ENCODE measurements at places on chromosomes 4 and X.

GRCh38 chr4:150402871-150403272, 179.1 kb upstream of the MAB21L2 start:
- peak; percentile 54 for DNase-seq

GRCh38 chr4:74948236-74948635, 15.3 kb downstream of the PARM1 start:
- DNase-seq = no peak

GRCh38 chr4:186297013-186297645, 31.1 kb downstream of the F11 start:
- no peak for DNase-seq

DNA sequence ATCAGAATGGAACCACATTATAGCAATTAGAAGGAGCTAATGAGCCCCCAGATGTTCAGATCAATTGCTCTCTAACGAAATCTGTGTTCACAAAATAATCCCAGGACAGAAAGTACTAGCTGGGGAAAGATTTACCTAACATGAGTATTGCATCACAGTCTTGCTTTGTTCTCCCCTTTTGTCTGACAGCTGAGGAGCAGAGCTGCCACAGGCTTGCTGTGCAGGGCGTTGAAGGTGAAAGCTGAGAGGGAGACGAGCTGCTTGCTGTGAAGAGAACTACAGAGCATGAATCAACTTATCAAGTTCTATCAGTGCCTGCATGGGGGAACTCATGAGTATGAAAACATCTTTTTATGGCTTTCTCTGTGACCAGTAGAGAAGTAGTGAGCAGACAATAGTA, 441.2 kb downstream of the CENPC start:
- DNase-seq = no peak

DNA sequence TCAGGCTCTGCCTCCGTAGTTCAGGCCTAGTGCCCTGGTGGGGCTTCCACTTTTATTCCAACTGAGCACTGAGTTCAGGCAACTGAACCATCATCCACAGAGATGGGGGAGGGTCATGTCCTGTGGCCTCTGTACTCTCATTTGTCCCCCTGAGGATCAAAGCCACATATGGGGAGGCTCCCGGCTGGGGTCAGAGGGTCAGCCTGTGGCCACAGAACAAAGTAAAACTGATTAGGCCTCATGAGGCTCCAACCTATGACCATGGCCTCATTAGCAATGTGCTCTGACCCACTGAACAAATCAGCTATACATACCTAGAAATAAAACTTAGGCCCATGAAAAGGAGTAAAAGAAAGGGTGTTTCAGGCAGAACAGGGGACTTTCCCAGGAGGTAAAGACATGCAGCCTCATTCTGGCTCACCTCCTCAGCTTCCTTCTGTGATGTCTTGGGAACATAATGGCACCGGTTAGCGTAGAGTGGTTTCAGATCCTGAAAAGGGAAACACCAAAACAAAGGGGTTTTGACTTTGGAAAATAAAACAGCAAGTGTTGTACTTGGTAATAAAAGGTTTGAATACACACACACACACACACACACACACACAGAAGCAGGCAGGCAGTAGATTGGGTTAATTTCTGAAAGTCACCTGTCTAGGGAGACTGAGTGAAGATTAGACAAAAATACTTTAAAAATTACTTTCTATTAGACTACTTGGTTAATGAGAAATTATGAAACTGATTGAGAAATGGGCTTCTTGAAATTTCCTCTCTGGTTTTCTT, 24.3 kb downstream of the TMEM255A start:
- no peak for DNase-seq

DNA sequence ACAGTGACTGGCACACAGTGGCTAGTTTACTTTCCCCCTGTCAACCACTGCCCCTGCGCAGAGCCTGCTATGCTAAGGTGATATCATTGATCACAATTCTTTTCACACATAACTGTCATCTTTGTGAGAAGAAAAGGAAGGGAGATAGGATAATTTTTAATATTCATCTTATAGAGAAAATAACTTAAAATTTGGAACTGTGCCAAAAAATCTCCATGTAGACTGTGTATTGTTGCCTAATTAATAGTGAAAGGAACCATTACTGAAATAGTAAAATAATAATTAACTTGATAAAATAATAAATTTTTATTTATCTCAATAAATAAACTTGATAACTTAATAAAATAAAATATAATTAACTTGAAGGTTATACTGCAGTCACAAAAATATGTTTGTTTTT, 1069.4 kb downstream of the C4orf33 start:
- no peak for DNase-seq

GRCh38 chr4:42579903-42580302, 77.0 kb downstream of the ATP8A1 start:
- DNase-seq = no peak

GRCh38 chrX:129626026-129626425, 28.7 kb downstream of the APLN start:
- no peak for DNase-seq

DNA sequence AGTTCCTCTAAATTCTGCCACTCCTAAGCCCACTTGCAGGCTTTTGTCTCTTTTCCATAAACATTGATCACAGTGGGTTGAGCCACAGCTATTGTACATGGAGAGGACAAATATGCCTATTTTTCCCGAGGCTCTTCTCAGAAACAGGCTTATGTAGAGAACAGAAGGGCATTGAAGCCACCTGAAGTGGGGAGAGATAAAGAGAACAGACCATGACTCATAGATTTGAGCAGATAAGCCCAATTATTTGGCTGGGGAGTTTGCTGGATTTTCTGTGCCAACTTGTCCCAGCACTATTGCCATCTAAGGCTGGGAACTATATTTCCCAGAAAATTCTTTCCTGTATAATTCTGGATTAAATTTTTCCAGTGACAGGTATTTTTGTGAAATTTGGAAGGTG, 446.1 kb upstream of the RPS6KA3 start:
- no peak for DNase-seq

GRCh38 chr4:55530691-55531090, 16.0 kb downstream of the CLOCK start:
- DNase-seq = no peak

- no peak for DNase-seq
Observed at GRCh38 chr4:121977251-121978171, 25.7 kb upstream of the TRPC3 start.

DNA sequence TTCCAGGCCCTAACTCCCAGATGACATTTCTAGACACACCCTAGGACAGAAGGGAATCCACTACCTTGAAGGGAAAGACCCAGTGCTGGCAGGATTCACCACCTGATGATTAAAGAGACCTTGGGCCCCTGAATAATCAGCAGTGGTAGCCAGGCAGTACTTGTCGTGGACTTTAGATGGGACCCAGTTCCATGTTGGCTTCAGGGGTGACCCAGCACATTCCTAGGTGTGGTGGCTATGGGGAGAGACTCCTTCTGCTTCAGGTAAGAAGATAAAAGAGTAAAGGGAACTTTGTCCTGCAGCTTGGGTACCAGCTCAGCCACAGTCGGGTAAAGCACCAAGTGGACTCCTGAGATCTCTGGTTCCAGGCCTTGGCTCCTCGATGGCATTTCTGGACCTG, 131.8 kb upstream of the S100G start:
- no peak for DNase-seq

- DNase-seq = peak; percentile 15
Observed at GRCh38 chrX:140733766-140734342, 24.3 kb downstream of the LINC00632 start.

DNA sequence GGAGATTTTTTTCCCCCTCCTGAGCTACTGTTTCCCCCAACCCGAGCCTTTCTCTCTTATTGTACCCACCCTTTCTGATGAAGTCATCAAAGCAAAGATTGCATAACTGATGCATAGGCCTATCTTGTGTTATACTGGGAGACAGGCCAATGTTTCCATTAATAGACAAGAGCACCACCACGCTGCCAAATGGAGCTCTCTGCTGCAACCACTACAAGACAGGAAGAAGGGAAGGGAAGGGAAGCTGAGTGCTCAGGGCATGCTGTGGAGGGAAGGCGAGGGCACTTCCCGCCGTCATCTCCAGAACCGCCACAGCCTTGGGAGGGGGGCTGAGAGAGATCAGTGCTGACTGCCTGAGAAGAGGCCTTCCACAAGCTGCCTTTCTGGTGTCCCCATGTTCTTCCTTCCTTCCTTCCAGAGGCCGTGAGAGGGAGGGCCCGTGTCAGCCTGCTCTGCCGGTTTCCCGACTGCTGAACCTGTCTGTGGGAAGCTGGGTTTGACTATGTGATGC, 75.0 kb downstream of the MGST2 start:
- peak; percentile 93 for DNase-seq

GRCh38 chr4:86549163-86549788, 44.8 kb upstream of the PTPN13 start:
- no peak for DNase-seq

DNA sequence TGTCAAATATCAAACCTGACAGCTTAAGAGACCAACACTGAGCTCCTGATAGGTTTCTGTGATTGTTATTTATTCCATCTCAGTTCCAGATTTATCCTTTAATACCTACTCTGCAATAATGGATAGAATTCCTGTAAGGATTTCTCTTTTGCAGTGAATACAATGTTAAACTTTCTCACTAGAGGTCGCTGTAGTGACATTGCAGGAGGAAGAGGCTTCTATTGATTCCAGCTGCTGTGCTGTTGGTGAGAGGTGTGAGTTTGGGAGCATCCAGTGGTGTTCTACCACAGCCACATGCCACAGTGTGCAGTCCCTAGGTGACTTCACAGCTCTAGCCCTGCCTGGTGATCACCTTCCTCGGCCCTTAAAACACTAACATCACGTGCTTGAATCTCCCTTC, 34.6 kb upstream of the DCAF8L2 start:
- DNase-seq = no peak

GRCh38 chr4:99574530-99575324, at the start of gene MTTP:
TSS of gene MTTP (plus strand) at chr4:99574824. CDS start at chr4:99574910, 86 bp downstream.
- DNase-seq = no peak

GRCh38 chr4:44738615-44739014, 12.3 kb upstream of the GNPDA2 start:
- no peak for DNase-seq

DNA sequence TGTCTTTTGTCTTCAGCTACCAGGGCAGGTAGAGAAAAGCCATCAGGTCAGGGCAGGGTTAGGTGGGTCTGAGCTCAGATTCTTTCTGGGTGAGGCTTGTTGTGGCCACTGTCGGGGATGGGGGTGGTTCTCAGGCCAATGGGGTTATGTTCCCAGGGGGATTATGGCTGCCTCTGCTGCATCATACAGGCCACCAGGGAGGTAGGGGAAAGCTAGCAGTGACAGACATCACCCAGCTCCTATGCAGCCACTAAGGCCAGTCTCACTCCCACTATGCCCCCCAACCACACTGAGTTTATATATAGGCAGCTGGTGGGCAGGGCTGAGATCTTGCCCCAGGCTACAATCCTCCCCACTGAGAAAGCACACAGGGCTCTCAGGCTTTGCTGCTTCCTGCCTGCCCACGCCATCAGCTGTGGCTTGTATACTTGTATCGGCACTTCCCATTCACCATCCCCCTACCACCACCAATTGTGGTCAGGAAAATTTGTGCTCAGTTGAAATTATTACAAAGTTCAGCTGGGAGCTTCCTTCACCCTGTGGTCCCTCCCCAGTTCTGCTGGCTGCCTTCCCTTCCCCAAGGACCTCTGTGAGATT, 72.6 kb upstream of the PTPN13 start:
- no peak for DNase-seq

- DNase-seq = no peak
Observed at GRCh38 chrX:20237864-20238263, 28.8 kb downstream of the RPS6KA3 start.

GRCh38 chrX:16977771-16978170, 31.3 kb downstream of the REPS2 start:
- no peak for DNase-seq

DNA sequence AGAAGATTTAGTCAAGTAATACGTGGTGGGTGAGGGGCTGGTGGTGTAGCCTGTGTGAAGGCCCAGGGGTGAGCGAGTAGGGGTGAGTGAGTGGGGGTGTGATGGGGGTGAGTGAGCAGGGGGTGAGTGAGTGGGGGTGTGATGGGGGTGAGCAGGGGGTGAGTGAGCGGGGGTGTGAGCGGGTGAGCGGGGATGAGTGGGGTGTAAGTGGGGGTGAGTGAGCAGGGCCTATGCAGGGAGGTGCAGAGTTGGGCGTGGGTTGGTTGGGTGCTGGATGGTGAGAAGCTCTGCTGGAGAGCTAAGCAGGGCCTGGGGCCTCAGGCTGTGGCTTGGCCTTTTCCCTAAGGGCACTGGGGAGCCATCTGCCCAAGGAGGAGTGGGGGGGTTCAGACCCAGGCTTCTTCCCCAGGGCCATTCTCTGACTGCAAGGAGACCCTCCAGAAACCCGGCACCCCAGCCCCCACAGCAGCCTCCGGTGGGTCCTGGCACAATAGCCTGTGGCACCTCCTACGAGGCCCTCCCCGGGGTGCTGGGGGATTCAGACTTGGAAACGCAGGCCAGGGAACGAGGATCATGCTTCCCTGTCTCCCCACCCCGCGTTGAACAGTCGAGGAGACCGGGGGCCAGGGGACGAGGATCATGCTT, 30.4 kb downstream of the SH3TC1 start:
- DNase-seq = no peak

GRCh38 chrX:72367516-72367915, 61.8 kb upstream of the CITED1 start:
- DNase-seq = no peak

GRCh38 chr4:6464842-6465588, 7.4 kb downstream of the PPP2R2C start:
- DNase-seq = no peak

DNA sequence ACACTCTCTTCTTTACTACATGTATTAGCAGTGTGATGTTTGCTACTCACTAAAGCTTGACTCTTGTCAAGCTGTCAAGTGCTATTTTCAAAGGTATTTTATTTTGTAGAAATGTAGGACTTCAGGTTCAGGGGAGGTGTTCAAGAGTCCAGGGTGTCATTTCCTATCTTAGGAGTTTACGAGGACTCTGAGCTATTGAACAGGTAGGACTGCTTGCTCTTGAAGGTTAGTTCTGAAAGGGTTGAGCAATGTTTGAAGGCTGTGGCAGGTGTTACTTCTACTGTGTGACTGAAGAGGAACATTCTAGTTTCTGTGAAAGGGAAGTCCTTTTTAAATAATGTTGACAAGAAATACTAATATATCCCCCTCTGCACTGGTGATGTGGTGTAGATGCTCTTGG, 1151.2 kb downstream of the PDHA2 start:
- no peak for DNase-seq

- no peak for DNase-seq
Observed at GRCh38 chr4:72991873-72992272, 77.6 kb downstream of the COX18 start.
